GM12891 (cell line): ENCODE measurements at places on chromosomes 7 and 10.

GRCh38 chr7:142469696-142470543 lies 212.1 kb upstream of the PRSS58 start:
- DNase-seq = no peak

- DNase-seq = no peak
Observed at GRCh38 chr7:133290676-133291333, 37.9 kb downstream of the EXOC4 start.

GRCh38 chr7:2441430-2442058 lies 34.7 kb downstream of the GRIFIN start:
- no peak for DNase-seq

- no peak for DNase-seq
Observed at GRCh38 chr7:79723833-79724618, 270.6 kb upstream of the MAGI2 start.

DNA sequence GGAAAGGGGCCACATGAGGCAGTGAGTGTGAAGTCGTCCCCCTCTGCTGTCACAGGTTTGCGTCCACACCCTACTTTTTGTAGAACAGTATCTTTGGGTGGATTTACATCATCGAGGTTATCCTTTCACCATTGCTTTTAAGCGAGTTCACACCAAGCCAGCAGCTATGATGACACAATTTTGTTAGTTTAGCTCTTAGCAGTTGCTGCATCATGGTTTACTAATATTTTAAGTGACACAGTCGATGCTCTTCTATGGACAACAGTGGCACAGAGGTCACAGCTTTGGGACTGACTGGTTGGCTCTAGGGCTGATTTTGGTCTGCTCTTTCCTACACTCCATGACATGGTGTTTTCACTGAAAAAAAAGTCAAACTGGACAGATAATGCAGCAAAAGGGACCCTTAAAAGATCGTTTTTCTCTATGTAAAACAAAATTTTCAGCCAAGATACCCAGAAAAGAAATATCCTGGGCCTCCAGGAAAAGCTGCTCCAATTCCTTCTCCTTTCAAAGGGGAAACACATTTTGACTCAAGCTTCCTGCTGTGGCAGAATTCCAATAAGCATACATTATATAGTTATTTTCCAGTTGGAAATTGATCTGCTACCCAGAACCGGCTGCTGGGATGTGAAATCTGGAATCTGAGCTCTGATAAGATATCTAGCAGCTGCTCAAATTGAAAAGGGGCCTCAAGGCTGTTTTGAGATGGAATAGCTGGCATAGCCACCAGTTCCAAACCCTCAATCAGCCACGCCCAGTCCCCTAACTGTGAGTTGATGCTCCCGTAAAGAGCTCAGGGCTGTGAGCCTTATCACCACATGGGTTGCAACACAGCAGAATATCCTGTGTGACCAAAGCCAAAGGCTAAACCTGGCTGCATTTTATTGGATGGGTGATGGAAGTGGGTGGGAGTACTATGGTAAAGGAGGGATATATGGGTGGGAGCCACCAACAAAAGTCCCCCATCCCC lies 114.2 kb downstream of the SMURF1 start:
- DNase-seq = no peak

DNA sequence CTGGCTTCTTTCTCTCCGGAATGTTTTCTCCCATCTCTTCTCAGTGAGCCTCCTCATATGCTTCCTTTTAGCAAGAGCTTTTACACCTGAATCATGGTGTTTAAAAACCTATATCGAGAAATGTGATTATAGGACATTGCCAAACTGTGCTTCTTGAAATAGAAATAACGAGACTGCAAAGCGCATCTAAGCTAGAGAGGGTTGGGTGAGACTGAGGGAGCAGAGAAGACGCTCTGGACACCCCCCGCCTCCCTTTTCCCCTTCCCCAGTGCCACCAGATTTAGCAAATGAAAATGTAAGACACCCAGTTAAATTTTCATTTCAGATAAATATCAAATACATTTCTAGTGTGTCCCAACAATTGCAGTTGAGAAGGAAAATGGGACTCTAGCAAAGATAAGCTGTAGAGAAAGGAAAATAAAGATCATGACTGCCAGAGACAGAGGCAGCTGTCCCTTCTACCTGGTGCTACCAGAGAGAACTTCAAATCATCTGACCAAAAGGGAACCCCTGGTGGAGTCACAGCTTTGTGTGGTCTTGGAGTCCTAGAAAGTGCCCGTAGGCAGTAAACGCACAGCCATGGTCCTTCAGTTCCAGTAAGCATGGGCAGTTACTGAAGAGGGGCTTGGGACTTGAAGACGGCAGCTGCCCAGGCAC lies 14.6 kb downstream of the GSDME start:
- DNase-seq = no peak

GRCh38 chr10:88194041-88194887 lies 330.8 kb downstream of the PTEN start:
- no peak for DNase-seq

DNA sequence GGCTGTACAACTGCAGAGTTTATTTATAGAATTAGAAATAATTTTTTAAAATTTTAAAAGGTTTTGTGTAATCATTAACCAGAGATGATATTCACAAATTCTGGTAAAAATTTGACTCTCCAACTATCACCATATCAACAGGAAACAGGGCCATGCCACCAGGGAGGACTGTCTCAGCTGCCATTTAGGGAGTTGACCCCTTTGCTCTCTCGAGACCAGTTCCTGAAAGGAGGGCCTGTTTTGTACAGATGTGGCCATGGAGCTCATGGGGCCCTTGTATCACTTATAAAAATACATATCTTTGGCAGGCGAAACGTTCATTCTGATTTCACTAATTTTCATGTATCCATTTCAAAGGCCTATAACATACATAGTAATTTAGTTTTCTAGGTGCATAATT lies 20.3 kb downstream of the H2AZ2 start:
- no peak for DNase-seq

DNA sequence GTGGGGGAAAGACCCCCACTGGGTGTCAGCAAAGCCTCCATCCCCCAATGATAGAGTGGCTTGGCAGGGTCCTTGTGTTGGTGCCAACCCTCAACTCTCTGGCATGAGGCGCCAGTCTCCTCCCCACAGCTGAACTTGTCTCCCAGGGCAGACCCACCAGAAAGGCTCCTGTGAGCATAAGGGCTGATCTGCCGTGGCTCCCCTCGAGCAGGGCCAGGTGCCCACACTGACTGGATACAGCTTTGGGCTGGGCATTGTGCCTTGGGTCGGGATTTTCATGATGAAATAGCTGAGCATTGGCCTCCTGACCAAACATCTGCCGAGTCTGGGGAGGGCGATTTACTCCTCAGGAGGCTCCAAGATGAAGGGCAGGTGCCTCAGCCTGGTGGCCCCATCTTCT lies 68.1 kb upstream of the NPTX2 start:
- DNase-seq = no peak

DNA sequence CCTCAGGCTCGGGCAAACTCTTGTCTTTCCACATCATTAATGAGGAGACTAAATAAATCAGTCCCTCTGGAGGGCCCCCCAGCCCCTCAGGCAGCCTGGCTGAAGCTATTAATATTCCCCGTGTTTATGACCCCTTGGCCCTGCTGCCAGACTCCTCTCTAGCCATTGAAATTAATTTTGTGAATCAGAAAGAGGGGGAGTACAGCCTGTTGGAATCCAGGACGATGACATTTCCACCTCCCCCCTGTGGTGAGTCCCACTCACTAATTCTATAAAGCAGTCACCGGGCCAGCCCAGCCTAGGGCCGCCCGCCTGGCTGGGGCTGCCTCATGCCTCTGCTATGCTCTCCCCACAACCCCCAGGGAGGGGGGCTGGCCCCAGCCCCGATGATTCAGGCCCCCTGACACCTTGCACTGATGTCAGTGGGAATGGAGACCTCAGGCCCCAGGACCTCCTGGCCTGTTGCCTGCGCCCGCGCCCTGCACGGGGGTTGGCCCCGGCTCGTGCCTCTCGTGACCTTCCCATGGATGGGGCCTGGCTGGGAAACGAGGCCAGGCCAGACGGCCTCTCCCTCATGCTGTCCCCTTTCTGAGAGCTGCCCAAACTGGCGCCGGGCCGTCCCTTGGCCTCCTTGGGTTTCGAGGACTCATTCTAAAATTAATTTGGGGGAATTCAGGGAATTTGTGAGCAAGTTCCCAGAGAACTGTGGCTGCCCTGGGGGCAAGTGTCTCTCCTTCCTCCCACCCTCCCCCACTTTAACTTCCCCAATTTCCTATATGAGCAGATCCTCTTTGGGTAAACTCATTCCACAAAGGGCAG lies 34.0 kb downstream of the TMEM270 start:
- no peak for DNase-seq

- DNase-seq = no peak
Observed at GRCh38 chr10:79155301-79156081, 86.7 kb downstream of the ZMIZ1 start.

- no peak for DNase-seq
Observed at GRCh38 chr7:156175003-156175402, 362.7 kb upstream of the SHH start.

- DNase-seq = no peak
Observed at GRCh38 chr7:15327001-15327400, 234.8 kb downstream of the AGMO start.

DNA sequence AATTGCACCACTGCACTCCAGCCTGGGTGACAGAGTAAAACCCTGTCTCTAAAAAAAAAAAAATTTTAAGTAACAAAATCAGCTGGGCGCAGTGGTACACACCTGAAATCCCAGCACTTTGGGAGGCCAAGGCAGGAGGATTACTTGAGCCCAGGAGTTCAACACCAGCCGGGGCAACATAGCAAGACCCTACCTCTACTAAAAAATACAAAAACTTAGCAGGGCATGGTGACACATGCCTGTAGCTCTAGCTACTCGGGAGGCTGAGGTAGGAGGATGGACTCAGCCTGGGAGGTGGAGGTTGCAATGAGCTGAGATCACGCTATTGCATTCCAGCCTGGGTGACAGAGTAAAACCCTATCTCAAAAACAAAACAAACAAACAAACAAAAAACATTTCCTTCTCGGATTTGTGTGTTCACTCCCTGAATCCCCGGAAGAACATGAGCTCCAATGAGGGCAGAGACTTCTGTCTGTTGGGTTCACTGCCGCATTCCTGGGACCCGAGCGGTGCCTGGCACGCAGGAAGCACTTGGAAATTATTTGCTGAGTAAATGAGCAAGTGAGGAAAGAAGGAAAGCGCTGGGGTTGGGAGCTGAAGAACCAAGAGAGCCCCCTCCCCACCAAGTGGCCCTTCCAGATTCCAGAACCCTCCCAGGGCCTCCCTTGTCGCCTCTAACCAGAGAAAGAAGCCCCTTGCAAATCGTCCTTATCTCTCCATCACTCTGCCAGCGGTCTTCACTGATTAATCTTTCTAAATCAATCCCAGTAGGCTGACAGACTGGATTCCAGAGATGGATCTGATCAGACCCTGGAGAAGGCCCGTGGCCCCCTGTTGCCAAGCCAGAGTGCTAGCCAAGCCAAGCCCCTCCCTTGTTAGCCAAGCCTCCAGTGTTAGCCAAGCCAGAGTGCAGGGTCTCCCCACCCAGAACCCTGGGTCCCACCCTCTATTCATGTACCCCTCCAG lies 6.2 kb downstream of the TNRC18 start:
- no peak for DNase-seq

DNA sequence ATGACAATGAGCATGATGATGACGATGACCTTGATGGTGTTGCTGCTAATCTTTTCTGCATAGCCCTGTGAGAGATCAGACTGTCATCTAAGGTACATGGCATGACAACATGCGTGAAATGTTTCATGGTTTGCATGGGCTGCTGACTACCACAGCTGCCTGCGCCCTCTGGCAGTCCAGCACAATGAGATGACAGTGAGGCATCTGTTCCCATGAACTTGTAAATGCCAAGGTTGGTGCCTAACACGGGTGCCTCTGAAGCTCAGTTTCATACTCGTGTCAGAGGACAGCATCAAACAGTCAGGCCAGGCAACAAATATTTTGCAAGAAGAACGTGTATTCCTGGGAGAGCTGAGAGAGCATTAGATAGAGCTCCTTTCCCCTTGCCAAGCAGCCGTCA lies 122.0 kb upstream of the PRKCQ start:
- no peak for DNase-seq

- no peak for DNase-seq
Observed at GRCh38 chr7:2358968-2359527, 4.4 kb downstream of the EIF3B start.

DNA sequence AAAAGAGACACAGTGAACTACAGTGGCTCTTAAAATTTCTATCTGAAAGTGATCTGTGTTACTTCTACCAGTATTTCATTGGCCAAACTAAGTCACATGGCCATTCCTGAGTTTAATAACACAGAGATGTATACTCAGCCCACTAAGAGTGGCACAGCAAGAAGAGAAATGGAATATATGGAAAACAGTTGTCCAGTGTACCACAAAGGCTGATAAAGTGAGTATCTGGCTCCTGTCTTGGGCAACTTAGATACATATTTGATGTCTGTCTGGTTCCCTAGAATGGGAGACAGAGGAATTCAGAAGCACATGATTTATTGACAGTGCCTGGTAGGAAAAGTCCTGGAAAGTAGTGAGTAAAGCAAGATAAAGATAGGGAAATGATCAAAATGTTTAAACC lies 10.1 kb upstream of the PON1 start:
- no peak for DNase-seq

GRCh38 chr7:26103596-26103995 lies 48.4 kb upstream of the NFE2L3 start:
- DNase-seq = no peak

DNA sequence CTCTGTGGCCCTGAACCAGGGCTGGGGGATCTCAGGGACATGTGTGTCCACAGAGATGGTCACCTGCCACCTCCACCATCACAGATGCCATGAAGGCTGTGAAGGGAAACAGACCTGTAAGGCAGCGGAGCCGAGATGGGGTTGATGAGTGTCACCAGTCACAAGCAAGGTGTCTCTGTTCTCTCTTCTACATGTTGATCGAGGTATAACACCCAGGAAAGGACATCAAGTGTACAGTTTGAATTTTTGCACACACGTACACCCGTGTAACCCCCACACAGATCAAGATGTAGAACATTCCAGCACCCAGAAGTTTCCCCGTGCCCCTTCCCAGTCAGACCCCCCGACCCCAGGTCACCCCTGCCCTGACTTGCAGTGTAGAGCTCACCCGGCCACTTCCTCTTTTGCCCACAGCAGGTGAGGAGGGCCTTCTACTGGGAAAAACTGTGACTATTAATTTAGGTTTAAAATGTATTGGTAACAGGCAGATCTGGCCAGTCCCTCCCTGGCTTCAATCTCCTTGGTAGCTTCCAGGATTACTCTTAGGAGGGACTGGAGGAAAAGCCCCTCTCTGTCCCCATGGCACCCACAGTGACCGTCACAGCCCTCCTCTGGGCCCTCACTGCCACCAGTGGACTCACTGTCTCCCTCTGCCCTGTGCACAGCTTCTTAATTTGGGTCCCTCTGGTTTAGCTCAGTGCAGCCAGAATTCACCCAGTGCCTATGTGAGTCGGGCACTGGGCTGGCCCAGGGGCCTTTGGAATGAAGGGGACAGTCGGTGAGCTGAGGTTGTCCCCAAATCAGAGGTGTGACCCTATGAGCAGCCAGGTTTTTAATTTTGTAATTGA lies 108.2 kb downstream of the LHPP start:
- no peak for DNase-seq

- DNase-seq = peak; percentile 19
Observed at GRCh38 chr10:114801411-114801813, 20.2 kb upstream of the FHIP2A start.

DNA sequence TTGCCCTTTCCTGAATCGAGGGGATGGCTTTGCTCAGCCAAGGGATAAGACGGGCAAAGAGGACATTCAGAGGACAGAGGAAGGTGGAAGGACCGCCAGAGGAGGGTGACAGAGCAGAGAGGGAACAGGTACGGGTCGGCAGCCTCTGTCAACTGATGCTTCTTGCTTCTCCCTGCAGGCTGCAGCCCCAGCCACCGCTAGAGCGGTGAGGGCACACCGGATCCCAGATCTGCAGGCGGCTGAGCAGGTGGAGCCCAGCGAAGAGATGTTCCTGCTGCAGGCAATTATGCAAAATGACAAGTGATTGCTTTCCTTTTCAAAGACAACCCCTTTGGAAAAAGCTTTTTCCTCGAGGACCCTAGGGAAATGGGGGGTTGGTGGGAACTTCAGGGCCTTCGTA lies 181.9 kb upstream of the ANKRD30A start:
- no peak for DNase-seq
